Colonic mucosa (tissue), 4 donors: ENCODE measurements at places on chromosomes 2 and 18. TPM values are rescaled to one million over a fixed set of nuclear protein-coding genes. Genes with fewer than 3 reads are reported as not detected.
A peak's percentile ranks its signal among the peaks of the same experiment; 100 is the strongest.

DNA sequence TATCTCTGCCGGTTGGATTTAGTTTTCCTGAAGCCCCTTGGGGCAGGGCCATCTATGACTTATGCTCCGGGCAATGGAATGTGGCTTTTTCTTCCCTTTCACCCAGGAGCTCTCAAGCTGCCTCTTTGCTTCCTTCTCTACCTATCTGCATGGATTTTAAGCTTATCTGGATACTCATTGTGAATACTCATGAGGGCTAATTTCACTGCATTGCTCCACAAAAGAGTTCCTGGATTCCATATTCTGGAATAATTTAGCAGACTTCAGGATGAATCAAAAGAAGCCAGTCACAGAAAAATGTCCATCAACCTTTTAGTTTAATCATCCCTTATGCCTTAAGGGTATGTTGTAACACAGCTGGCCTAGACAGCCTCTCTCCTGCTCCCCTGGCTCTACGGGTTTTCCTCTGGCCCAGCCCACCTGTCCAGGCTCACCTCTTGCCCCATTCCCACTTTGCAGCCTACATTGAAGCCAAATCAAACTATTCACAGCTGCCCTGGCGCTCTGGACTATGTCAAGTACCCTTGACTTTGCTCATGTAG, 122.8 kb upstream of the RMDN2 start:
- no peak for DNase-seq
- H3K4me1 ChIP-seq = peaks cover 5% of the 10 kb centered on the region
- H3K36me3 ChIP-seq = no peaks in the 10 kb centered on the region
- H3K27me3 ChIP-seq = no peaks in the 10 kb centered on the region
- H3K27ac ChIP-seq = peak overlapping the region; percentile 3

DNA sequence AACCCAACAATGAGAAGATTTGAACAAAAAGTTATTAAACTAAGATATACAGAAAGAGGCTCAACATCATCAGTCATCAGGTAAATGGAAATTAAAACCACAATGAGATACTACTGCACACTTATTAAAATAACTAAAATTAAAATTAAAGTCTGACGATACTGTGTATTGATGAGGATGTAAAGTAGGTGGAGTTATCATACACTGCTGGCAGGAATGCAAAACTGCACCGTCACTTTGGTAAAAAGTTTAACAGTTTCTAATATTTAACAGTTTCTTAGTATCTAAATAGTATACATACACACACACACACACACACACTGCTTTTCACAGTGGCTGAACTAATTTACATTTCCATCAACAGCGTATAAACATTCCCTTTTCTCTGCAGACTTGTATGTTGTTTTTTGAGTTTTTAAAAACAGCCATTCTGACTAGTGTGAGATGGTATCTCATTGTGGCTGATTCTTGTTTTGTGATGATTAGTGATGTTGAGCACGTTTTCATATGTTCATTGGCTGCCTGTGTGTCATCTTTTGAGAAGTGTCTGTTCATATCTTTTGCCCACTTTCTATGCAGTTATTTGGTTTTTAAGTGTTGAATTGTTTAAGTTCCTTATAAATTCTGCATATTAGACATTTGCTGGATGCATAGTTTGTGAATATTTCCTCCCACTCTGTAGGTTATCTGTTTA, 726.9 kb upstream of the CHAC2 start:
- H3K27me3 ChIP-seq = no peaks in the 10 kb centered on the region
- no peaks in the 10 kb centered on the region for H3K36me3 ChIP-seq
- DNase-seq = no peak
- no peak overlapping the region for H3K4me3 ChIP-seq

- no peak overlapping the region for H3K27ac ChIP-seq
- DNase-seq = no peak
- H3K27me3 ChIP-seq = no peaks in the 10 kb centered on the region
- H3K4me1 ChIP-seq = no peaks in the 10 kb centered on the region
- no peak overlapping the region for H3K4me3 ChIP-seq
- H3K36me3 ChIP-seq = no peaks in the 10 kb centered on the region
Measured at GRCh38 chr2:45952591-45952990, 301.1 kb downstream of the PRKCE start.

GRCh38 chr2:160674146-160674750, 180.6 kb upstream of the RBMS1 start:
- DNase-seq = no peak
- H3K36me3 ChIP-seq = no peaks in the 10 kb centered on the region
- no peak overlapping the region for H3K4me3 ChIP-seq

GRCh38 chr2:169185711-169186110, 116.3 kb downstream of the DHRS9 start:
- no peaks in the 10 kb centered on the region for H3K27me3 ChIP-seq
- no peak for DNase-seq
- no peak overlapping the region for H3K27ac ChIP-seq
- no peaks in the 10 kb centered on the region for H3K36me3 ChIP-seq

DNA sequence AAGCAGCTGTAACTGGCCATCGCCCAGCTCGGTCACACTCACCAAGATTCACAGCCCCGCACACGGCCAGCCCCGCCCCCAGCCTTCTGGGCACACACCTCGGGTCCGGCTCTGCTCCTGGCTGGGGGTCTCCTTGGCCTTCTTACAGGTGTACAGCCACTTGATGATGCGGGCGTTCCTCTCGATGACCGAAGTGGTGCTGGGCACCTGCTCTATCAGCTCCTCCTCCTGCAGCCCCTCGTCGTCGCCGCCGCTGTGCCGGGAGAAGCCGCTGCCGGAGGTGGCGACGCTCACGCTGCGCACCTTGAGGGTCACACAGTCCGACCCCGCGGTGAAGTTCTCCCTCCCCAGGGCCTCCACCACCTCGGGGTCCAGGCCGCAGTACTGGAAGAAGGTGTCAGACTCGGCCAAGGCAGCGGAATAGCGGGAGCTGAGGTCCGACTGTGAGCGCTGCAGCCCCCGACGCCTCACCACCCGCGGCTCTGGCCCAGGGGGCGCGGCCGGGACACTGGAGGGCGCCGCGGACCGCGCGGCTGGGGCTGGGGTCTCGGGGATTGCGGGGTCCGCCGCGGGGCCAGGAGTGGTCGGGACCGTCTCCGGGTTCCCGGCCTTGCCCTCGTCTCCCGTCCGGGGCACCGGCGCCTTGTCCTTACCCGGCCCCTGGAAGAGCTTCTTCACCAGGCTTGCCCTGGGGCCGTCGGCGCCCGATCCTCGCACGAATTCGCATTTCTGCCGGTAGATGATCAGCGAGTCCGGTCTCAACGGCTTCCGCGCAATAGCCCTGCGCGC, 769 bp downstream of the FAM110C start:
- H3K4me1 ChIP-seq = no peaks in the 10 kb centered on the region
- H3K27me3 ChIP-seq = peaks cover 8% of the 10 kb centered on the region
- H3K4me3 ChIP-seq = peak overlapping the region; percentile 62
- H3K36me3 ChIP-seq = no peaks in the 10 kb centered on the region

- H3K4me1 ChIP-seq = peaks cover 3% of the 10 kb centered on the region
- H3K27ac ChIP-seq = no peak overlapping the region
- H3K36me3 ChIP-seq = no peaks in the 10 kb centered on the region
- DNase-seq = no peak
- H3K4me3 ChIP-seq = no peak overlapping the region
- no peaks in the 10 kb centered on the region for H3K27me3 ChIP-seq
Measured at GRCh38 chr2:134193006-134193405, 60.9 kb upstream of the MGAT5 start.

DNA sequence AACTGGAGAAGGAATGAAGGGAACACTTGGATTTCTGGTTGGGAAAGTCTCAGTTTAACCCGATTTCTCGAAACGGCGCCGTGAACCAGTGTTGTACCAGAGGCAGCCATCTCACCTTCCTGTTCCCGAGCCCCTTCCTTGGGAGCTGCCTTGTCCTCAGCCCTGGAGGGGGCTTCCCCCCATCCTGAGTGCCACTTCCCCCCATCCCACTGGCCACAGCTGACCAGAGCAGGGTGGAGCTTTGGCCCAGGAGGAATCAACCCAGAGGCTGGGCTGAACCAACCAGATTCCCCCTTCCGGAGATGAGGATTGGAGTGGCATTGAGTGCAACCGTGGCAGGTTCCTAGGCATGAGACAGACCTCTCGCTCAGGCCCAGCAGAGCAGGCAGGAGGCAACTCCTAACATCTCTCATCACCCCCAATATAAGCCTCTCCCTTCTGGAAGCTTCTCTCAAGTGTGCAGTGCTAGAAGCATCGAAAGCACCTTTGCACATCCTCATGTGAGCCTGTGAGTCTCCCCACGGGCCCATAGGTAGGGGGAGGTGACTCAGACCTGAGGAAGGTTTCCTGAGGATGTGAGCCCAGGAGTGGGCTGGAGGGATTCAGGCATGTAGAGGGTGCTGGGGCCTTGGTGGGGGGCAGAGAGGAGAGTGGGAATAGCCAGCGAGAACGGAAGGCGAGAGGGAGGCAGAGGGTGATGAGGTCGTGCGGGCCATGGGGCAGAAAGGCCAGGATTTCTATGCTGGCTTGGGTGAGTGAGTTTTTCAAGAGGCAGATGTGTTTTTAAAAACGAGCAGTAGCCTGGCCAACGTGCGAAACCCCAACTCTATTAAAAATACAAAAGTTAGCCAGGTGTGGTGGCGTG, 11.9 kb downstream of the NGEF start:
- no peaks in the 10 kb centered on the region for H3K27me3 ChIP-seq
- no peak for DNase-seq
- no peaks in the 10 kb centered on the region for H3K36me3 ChIP-seq
- H3K4me3 ChIP-seq = no peak overlapping the region
- H3K27ac ChIP-seq = no peak overlapping the region
- no peaks in the 10 kb centered on the region for H3K4me1 ChIP-seq

DNA sequence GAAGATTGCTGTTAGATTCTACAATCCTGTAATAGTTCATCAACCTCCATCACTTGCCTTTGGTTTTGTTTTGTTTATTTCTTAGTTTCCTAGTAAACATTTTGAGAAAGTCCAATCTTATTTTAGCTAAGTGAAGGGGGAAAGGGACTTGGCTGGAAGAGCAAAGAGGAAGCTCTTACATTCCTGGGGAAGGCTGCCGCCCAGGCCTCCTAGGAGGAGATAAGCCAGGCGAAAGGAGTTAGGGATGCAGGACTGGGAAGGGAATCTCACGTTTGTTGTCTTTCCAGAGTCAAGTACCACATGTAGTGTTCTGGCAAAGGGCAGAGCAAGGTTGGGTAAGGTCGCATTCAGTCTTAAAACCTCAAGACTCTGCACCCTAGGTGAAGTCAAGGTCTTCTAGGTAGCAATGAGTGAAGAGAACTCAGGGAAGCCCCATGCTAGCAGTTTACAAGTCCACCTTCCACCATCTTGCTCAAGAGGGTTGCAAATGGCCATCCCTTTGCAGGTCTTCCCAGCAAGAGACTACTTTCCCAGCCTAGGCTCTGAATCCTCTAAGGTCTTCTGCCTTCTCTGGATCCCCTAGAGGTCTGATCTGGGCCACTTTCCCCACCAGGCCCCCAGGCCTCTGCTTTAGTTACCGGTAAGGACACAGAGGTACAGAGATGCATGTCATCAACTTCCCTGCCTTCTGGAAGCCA, 320.7 kb downstream of the CYP26B1 start:
- H3K4me3 ChIP-seq = no peak overlapping the region
- no peaks in the 10 kb centered on the region for H3K4me1 ChIP-seq
- H3K27ac ChIP-seq = no peak overlapping the region
- no peak for DNase-seq
- H3K36me3 ChIP-seq = no peaks in the 10 kb centered on the region

GRCh38 chr2:10309286-10309685, 6.6 kb downstream of the HPCAL1 start:
- H3K36me3 ChIP-seq = no peaks in the 10 kb centered on the region
- H3K4me3 ChIP-seq = no peak overlapping the region
- H3K4me1 ChIP-seq = peaks cover 12% of the 10 kb centered on the region
- H3K27me3 ChIP-seq = no peaks in the 10 kb centered on the region

- no peaks in the 10 kb centered on the region for H3K36me3 ChIP-seq
- H3K4me1 ChIP-seq = no peaks in the 10 kb centered on the region
- no peaks in the 10 kb centered on the region for H3K27me3 ChIP-seq
- H3K4me3 ChIP-seq = no peak overlapping the region
Measured at GRCh38 chr2:20509301-20509769, 62.5 kb downstream of the RHOB start.

- peak; percentile 84 for DNase-seq
- peak overlapping the region; percentile 45 for H3K27ac ChIP-seq
- no peaks in the 10 kb centered on the region for H3K4me1 ChIP-seq
- no peaks in the 10 kb centered on the region for H3K27me3 ChIP-seq
Measured at GRCh38 chr2:16102976-16103380, 162.6 kb downstream of the MYCN start.

DNA sequence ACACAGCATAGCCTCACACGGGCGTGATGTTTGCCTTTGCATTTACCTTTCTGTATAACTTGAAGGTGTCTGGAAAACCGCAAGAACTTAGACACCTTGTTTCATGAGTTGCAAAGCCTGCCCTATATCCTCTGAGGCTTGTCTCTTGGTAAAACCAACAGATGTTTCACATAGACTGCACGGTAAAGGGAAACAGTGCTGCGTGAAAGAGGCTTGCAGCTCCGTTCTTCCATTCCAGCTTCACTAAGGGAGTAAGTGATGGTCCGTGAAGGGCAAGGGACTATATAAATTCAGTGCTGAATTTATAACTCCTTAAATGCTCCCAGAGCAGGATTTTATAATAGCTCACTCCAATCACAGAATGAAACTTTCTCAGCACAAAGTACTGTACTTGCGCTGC, 360.5 kb downstream of the SOX11 start:
- H3K4me3 ChIP-seq = no peak overlapping the region
- H3K4me1 ChIP-seq = no peaks in the 10 kb centered on the region
- H3K27me3 ChIP-seq = no peaks in the 10 kb centered on the region
- no peak for DNase-seq
- no peaks in the 10 kb centered on the region for H3K36me3 ChIP-seq
- H3K27ac ChIP-seq = no peak overlapping the region

DNA sequence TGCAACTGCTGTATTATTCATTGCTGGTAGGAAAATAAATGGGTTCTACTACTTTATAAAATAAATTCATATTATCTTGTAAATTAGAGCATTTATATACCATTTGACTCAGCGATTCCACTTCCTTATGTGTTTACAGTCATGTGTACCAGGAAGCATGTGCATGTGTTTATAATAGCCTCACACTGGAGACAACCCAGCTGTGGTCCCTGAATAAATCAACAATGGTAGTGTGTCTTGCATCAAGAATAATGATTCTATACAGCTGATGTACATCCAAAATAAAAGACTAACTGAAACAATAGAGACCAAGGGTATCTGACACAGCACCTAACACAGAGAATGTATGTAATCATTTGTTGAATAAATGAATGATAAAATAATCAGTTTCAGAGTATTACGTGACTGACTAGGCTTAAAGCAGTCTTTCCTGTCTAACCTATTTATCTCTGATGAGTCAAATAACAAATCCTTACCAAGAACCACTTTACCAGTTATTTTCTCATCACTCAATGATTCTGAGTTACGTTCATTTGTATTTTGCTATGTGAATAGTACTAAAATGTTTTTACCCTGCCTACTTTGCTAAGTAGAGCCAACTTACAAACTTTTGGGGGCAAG, 216.8 kb downstream of the UBE2E3 start:
- no peaks in the 10 kb centered on the region for H3K36me3 ChIP-seq
- no peak for DNase-seq
- no peaks in the 10 kb centered on the region for H3K27me3 ChIP-seq

Gene EML6
- 2.1 TPM for total RNA-seq

Gene TOGARAM2
- 0.24 TPM for total RNA-seq

Gene HOXD12
- total RNA-seq = not detected

Gene TCF7L1
- total RNA-seq = 3.2 TPM
